ENCODE measurements at places on chromosomes 7 and 10. TPM values are rescaled to one million over a fixed set of nuclear protein-coding genes. Genes with fewer than 3 reads are reported as not detected.

CRYGN gene
- total RNA-seq, result 0.17 TPM

- DNase-seq, result peak; percentile 15
Observed at GRCh38 chr10:116287906-116288501, 15.0 kb upstream of the GFRA1 start.

STEAP1B gene
- 31.4 TPM for total RNA-seq

DNA sequence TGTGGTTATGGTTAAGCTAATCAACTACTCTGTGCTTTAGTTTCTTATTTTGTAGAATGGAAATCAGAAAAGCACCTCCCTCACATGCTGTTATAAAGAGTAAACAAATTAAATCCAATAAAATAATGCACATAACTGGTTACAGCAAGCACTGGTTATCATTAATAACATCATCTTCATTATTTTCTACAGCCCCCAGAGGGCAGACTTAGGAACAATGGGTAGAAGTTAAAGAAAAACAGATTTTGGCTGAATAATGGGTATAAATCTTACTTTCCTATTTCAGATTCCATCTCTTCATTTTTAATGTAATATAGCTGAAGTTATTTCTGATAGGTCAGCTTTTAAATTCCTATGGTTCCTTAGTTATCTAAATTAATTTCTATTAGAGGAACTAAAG, 126.5 kb downstream of the DOCK4 start:
- DNase-seq, result no peak

- DNase-seq, result no peak
Observed at GRCh38 chr7:47382200-47382599, 199.7 kb downstream of the TNS3 start.

DNA sequence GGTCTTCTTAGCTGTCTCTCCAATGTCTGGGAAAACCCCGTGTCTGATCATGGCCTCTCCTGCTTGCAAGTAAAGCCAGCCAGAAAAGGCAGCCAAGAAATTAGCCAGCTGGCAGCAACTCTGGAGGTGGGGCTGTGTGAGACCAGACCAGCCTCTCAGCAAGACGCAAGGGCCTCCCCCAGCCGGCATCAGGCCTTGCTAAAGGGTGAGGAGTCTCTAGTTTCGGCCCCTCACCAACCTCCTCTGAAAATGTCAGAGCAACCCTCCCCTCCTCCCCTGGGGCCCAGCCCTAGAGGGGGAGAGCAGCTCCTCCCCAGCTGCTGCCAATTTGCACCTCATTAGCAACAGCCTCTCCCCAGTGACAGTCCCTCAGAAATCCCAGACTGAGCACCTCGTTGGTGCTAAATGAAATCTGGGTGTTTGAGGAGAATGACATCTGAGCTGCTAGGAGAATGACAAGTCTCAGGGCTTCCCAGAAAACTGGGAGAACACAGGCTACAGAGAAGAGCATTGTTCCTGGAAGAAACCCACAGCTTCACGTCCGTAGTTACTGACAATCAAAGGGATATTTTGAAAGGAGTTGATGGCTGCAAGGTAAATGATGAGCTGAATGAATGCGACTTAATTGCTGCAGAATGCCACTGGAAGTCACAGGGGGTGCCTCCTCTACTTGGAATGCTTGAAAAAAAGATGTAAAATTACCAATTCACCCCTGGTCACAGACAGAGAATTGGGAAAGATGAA, 25.9 kb downstream of the DGKI start:
- peak; percentile 61 for DNase-seq

DNA sequence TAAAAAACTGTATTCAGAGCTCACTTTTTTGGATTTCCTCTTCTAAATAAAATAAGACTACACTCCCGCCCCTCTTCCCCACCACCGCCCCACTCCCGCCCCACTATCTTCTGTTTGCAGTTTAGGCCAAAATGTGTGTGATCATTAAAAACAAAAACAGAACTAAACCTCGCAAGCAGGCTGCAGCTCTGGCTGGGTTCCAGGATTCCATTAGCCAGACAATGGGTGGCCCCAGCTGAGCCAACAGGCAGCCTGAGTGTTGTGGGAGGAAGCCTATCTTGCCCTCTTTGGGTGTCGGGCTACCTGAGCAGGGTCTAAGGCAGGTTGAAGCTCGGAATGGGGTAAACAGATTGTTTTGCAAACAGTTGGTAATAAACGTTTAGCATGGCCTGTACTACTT, 41.7 kb downstream of the ARL4A start:
- peak; percentile 72 for DNase-seq

RTKN2 gene
- 8.5 TPM for total RNA-seq

Data from Daoy (cell line).